ENCODE measurements at places on chromosomes 13 and 19.

GRCh38 chr19:16198370-16198651 lies 600 bp downstream of the AP1M1 start:
- DNase-seq: no peak

DNA sequence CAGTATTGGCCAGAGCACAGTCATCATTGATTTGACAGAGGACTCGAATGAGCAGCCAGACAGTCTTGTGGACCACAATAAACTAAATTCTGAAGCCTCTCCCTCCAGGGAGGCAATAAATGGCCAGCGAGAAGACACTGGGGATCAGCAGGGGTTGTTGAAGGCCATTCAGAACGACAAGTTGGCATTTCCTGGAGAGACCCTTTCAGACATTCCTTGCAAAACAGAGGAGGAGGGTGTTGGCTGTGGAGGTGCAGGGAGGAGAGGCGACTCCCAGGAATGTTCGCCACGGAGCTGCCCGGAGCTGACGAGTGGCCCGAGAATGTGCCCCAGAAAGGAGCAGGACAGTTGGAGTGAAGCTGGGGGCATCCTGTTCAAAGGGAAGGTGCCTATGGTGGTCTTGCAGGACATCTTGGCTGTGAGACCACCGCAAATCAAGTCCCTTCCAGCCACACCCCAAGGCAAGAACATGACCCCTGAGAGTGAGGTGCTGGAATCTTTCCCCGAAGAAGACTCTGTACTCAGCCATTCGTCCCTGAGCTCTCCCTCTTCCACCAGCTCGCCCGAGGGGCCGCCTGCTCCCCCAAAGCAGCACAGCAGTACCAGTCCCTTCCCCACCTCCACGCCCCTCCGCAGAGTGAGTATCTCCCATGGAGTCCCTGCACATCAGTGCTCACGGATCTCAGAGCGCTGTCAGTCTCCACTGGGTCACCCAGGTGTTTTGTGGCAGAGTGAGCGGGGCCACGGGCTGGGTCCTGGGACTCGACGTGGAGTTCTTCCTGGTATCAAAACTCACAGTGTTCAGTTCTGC lies 6.9 kb downstream of the CHAF1A start:
- no peak for DNase-seq

DNA sequence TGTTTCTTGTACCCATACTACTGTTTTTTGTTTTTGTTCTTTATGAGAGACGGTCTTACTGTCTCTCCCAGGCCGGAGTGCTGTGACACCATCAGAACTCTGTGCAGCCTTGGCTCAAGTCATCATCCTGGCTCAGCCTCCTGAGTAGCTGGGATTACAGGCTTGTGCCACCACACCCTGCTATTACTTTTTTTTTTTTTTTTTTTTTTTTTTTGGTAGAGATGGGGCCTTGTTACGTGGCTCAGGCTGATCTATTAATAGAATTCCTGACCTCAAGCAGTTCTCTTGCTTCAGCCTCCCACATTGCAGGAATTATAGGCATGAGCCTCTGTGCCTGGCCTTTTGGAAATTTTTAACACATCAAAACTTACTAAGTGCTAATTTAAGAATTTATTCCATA lies 2.9 kb upstream of the ZNF304 start:
- no peak for DNase-seq

DNA sequence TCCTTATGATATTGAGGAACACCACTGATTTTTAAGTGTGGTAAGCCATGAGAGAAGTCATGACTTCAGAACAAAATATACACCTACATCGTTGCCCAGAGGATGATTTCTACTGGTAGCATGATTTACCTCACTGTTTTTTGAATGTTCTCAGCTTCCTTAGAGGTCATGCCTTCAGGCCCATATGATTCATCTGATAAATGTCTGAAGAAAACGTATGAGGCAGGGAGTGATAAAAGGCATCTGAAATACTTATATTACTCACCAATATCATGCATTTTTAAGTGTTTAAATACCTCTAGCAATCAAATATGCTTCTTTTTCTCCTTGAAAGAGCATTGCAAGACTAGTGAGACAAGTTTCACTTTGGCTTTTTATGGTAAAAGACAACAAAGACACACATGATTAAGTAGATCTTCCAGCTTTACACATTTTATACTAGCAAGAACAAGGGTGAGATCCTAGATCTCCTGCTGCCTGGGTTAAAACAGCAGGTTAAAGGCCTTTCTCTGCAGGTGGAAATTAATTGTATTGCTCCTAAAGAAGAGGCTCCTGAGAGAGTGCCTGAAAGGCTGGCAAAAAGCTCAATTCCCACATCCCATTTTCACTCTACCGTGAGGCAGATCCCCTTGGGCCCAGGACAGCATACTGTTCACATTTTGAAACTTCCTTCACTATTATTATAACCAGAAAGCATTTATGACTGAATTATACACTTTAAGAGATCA lies 432.4 kb downstream of the SLITRK1 start:
- no peak for DNase-seq

- no peak for DNase-seq
Observed at GRCh38 chr13:95783747-95784146, 106.8 kb downstream of the DNAJC3 start.

DNA sequence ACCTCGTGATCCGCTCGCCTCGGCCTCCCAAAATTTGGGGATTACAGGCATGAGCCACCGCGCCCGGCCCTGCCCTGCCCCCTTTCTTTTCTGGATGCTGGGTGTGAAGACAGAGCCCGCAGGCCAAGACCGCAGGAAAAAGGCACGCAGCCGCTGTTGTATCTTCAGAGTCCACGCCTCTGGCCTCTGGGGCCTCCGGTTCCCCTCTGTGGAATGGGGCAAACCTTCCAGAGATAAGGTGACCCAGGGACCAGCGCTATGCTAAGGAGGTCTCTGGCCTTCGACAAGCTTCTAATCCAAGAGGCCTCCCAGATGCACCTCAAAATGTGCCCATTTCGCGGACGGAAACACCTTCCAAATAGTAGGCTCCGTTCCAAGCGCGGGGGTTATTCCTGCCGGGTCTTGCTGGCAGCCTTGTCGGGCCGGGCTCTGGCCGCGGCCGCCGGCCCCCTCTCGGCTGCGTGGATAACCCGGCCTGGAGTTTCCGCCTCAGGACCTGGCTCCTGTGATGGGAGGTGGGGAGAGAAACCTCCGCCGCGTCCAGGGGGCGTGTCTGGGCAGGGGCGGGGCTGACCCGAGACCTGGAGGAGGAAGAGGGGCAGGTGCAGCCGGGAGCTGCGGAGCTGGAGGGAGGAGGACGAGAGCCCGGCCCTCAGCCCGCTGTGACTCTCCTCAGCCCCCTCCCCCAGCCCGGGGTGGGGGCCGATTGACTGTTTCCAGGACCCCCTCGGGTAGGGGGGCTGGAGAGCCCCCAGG lies 13.1 kb downstream of the TJP3 start:
- DNase-seq: peak; percentile 88

DNA sequence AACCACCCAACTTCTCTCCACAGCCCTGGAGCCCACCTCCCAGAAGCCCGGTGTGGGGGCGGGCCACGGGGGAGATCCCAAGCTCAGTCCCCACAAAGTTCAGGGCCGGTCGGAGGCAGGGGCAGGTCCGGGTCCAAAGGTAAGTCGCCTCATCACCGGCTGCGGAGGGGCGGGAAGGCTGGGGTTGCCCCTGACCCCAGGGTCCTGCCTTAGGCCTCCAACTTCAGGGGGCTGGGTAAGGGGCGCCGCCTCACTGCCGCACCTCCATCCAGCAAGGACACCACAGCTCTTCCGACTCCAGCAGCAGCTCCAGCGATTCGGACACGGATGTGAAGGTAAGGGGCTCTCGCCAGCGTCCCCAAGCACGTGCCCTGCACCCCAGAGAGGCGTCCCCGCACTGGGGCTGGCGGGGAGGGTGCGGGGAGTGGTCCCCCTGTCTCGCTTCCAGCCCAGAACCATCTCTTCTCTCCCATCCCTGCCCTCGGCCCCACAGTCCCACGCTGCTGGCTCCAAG lies 358 bp downstream of the C19orf33 start:
- no peak for DNase-seq

- no peak for DNase-seq
Observed at GRCh38 chr19:29499921-29500590, 25.7 kb upstream of the VSTM2B start.

DNA sequence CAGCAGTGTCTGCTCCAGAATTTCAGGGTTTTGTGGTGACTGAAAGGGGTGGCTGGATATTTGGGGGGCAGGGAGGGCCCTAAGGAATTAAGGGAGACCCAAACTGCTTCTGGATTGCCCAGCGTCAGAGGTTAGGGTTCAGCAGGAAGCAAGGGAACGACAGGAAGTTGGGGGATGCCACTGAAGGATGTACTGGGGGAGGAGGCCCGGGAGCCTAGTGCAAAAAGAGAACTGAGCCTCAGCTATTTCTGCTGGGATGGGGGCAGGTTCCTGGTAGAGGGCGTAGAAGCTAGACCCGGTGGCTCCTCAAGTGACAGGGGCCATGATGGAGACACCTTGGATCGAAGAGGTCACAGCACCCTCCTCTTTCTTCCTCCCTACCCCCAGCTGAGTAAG lies 1.1 kb downstream of the CYP2S1 start:
- no peak for DNase-seq

DNA sequence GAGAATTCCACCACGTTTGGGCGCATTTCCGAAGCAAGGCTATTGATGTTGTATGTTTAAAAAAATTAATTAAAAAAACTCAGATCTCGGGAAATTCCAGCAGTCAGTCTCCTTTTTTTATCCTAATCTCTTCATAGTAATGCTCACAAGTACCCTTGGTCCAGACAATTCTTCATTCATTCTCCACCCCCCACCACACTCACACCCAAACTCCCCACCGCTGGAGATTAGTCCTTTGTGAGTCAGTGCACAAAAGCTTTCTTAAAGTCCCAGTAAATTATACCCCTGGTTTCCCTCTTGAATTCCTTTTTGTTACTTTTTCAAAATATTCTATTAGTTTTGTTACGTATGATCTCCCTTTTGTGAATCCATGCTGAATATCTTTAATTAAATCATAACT lies 274.6 kb downstream of the ZNF536 start:
- no peak for DNase-seq

DNA sequence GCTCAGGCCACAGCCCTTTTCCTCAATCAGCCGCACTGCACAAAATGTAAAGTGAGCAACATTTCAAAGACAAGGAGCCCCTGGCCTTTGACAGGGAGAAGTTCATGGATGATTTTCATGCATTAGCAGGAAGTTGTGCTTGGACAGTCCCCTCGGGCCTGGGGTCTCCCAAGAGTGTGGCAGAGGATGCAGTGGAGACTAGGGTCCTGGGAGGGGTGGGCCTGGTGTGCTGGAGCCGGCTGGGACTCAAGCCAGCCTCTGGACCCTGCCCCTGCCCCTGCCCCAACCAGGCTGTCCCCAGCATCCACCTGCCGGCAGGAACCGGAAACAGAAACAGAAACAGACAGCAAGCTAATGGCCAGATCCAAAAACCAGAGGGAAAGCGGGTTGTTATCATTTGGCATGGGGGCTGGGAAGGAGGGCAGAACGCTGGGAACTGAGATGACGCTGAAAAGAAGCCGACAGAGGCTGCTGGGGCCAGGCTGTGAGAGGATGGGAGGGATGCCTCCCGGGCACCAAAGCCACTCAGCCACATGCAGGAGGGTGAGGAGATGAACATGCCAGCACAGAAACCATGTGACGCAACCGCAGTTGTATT lies 2.3 kb downstream of the GAS6 start:
- DNase-seq: no peak

GRCh38 chr13:75610466-75610865 lies 25.7 kb upstream of the LMO7 start:
- DNase-seq: no peak
